ENCODE measurements at places on chromosomes 6 and 20.

GRCh38 chr6:27076116-27076515 lies 171.4 kb upstream of the PRSS16 start:
- DNase-seq, result no peak

DNA sequence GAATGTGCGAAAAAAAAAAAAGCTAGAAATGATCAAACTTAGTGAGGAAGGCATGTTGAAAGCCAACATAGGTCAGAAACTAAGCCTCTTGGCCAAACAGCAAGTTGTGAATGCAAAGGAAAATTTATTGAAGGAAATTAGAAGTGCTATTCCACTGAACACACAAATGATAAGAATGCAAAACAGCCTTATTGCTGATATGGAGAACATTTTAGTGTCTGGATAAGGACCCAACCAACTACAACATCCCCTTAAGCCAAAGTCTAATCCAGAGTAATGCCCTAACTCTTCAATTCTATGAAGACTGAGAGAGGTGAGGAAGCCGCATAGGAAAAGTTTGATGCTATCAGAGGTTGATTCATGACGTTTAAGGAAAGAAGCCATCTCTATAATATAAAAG lies 5.5 kb upstream of the ABCC10 start:
- DNase-seq, result no peak

DNA sequence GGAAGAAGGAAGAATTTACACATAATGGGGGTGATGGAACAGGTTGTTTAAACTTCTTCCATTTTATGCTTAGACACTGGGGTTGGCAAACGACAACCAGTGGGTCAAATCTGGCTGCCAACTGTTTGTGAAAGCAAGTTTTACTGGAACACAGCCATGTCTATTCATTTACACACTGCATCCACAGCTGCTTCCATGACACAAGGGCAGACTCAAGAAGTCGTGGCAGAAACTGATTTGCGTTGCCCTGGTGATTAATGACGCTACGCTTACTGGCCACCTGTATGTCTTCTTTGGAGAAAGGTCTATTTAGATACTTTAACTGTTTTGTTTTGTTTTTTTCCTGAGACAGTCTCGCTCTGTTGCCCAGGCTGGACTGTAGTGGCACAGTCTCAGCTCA lies 19.0 kb downstream of the CTCFL start:
- DNase-seq, result no peak

GRCh38 chr6:10613077-10613476 lies 81.3 kb downstream of the C6orf52 start:
- no peak for DNase-seq

- no peak for DNase-seq
Observed at GRCh38 chr6:136564180-136564579, 14.0 kb upstream of the MAP7 start.

DNA sequence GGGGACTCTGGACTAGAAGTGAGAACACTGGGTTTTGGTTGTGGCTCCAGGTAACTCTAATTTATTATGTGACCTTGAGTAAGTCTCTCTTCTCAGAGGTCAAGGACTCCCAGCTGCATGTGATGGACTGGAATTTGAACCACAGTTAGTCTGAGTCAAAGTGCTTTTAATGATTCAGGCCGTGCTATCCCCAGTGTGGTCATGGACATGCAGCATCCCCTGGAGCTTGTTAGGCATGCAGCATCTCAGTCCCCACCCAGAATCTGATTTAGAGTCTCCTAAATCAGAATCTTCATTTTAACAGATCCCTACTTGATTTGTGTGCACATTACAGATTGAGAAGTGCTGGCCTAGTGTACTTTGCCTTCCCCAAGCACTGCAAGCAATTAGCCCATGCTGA lies 74.2 kb downstream of the TOX2 start:
- no peak for DNase-seq
